Stimulated activated CD8-positive, alpha-beta memory T cell treated with anti-CD3 and anti-CD28 coated beads, Interleukin-7, amount 100 ng/mL, for 24 hours (primary cell): ENCODE measurements at places on chromosomes 6 and 20.

DNA sequence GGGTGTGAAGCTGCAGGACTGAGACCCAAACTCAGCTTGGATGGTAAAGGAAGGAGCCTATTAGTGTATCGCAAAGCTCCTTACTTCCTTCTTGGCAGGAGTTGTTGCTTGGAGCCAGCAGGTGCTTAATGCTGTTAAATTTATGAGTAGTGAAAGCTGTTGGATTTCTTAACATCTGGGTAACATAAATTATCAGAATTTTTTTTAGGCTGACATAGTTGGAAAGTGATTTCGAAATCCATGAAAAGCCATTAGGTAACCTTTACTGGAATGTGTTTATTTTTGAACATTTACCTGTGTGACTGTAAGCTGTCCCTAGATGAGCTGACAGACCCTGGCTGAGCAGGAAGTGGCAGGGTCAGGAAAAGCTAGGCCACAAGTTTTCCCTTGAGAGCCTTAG lies 470.4 kb upstream of the SLC35B3 start:
- no peak for DNase-seq

- DNase-seq, result no peak
Observed at GRCh38 chr6:122202576-122203137, 196.8 kb upstream of the HSF2 start.

DNA sequence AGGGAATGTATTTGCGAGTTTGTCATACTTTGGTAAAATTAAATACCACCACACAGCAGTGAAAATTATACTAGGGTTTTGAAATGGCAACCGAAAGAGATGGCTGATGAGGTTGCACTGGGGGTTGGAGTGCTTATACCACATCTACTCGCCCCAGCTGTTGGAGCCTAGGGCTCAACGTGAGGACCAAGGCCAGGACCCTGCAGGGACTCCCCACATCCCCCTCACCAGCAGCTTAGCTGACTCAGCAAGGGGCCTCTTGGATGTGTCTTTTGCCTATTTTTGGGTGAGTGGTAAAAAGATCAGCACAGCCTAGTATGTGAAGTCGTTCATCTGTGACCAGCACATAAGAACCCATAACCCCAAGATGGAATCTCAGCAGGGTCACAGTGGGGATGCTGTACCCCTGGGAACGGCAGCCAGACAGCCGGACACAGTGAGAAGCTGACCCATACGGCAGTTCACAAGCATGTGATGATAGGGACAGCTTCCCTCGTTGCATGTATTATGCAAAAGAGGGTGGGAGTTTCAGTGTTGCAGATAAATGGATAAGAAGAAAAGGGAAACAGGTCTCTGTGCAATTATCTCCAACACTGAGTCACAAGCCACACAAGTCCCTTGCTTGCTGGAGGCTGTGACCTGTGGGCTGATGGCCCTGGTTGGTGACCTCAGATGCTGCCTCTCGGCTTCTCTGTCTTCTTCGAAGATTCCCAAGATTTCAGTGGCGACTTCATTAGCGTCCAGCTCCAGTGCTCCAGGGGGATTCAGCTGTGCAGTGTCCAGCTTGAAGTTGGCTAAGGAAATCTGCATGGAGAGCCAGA lies 20.9 kb upstream of the SPO11 start:
- DNase-seq, result no peak

DNA sequence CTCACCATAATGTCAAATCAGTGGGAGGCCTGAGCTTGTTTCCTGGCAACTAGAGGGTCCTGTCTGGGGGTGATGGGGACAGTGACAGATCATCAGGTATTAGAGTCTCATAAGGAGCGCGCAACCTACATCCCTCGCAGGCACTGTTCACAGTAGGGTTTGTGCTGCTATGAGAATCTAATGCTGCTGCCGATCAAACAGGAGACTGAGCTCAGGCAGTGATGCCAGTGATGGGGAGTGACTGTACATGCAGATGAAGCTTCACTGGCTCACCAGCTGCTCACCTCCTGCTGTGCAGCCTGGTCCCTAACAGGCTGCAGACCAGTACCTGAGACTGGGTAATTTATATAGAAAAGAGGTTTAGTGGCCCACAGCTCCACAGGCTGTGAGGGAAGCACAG lies 147.3 kb downstream of the TTLL2 start:
- DNase-seq, result no peak

DNA sequence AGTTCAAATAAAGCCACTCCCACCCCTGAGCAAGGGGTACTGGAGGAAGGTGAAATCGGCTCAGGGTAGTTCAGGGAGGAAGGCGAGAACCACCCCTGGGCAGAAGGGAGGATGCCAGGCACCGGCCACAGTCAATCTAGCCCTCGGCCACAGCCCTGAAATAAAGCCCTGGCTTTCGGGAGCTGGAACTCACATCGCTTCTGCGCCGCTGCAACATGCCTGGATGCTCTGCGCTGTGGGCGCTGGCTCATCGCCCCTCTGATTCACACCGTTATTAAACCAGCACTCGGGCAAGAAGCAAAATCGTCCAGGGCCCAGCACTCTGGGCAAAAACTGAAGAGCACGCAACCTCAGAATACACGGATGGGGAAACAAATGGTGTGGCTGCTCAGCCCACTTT lies 136.9 kb upstream of the RREB1 start:
- DNase-seq, result no peak

GRCh38 chr6:87436435-87436834 lies 28.7 kb downstream of the CFAP206 start:
- peak; percentile 8 for DNase-seq

GRCh38 chr6:96089173-96089572 lies 73.4 kb downstream of the FUT9 start:
- no peak for DNase-seq
